Stimulated activated CD4-positive, alpha-beta T cell treated with anti-CD3 and anti-CD28 coated beads, Interleukin-4, amount 100 ng/mL, for 4 hours (primary cell): ENCODE measurements at places on chromosomes 3 and 15.

DNA sequence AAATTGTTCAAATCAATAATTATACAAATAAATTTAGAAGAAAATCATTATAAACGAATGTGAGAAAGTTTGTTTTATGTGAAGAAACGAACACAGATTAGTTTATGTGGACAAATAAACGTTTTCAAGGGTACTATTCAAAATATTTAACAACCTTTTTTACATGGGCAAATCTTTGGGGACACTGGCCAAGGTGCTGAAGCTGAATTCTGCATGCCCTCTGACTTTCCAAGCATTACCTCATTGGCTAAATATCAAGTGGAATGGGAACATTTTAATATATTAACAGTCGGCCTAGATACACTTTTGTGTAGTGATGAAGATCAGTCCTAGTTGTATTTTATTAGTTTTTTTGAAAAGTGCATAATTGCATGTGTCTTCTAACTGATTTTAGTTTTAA lies 636.4 kb upstream of the DPPA4 start:
- DNase-seq, result no peak

GRCh38 chr3:20668411-20668810 lies 482.4 kb upstream of the SGO1 start:
- no peak for DNase-seq

DNA sequence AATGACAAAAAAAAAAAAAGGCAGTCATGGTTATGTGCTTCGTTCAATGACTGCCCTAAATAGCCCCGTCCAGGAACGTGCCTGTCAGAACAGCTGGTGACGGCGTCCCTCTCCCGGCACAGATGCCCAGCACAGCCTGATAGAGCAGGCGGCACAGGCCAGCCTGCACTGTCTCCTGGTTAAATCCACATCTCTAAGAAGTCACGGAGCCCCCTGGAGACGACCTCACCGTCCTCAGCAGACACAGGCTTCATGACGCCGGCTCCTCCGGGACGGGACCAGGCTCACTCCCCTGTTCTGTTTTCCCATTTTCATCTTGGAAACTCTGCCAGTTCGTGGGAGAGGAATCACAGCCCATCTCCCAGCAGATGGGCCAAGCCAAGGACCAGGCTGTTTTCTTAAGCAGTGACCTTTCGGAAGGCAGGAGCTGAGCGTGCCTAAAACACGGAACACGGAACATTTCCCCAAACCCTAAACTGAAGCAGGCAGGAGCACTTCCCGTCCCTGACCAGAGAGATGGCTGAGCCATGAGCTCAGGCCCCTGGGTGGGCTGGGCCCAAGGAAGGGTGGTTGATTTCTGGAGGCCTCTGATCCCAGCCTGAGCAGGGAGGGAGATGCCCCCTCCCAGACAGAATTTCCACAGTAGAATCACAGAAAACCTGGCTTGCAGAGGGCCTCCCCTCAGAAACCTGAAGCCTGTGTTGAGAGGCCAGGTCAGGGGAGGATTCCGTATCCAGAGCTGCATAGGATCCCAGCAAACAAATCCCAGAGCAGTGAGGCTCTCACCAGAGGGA lies 35.9 kb downstream of the ADCY5 start:
- no peak for DNase-seq

- no peak for DNase-seq
These were observed 6.6 kb downstream of the MAP2K5 start for GRCh38 chr15:67548862-67549651.

DNA sequence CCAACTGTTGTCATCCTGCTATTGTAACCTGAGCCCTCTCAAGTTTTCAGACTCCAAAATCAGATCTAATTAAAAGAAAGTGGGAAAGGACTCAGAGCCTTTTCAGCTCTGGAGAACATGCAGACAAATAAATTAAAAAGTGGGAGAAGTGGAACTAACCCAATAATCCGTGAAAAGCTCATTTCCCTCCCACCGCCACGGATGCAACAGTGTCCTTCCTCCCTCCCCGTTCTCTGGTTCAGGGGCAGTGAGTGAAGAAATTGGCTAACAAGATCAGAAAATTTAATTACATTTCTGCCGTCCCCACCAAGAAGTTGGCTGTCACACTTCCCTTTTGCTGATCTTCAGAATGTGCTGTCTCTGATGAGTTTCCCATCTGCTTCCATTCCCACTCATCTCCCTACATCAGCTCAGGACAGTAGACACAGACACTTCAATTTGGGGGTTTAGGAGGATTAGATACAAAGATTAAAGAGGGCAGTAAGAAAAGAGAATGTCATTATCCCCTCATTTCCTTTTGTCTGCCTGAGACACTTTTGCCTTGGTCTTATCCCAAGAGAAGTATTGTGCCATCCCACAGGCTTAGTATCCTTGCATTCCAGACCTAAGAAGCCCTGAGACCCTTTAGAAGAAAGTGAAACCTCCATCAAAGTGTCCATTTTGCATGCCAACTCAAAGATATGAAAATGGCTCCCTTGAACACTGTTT lies 335.7 kb upstream of the PPP2R3A start:
- DNase-seq, result no peak

DNA sequence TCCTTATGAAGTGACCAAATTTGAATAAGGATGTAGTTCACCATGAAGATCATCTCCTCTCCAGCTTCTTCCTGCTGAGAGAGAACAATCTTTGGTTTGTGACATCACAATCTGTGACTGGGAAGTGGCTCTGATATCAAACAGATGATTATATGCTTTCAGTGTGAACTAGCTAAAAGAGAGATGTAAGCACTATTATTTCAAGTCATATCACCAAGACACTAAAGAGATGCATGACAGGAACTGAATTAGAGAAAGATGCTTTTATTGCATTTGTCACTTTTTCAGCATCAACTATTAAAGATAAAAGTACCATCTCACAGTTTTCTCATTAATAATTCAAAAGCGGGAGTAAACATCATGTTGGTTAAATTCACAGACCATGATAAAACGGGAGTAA lies 3.5 kb downstream of the CHRM5 start:
- DNase-seq, result no peak

DNA sequence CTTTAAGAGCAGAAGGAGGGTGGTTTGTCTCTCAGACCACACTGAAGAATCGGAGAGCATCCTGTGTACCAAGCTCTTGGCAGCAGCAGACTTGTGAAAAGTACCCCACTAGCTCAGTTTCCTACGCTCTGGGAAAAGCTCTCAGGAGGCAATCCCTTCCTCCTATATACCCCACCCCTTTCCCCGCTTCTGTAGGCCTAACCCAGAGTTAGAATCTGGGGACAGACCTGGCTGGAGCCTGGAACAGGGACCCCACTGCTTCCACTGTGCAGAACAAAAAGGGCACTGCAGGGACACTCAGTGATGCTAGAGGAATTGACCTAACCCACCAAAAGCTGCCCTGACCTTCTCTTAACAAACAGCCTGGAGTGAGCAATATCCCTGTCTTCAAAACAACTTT lies 70.0 kb upstream of the CCDC39 start:
- DNase-seq, result no peak

DNA sequence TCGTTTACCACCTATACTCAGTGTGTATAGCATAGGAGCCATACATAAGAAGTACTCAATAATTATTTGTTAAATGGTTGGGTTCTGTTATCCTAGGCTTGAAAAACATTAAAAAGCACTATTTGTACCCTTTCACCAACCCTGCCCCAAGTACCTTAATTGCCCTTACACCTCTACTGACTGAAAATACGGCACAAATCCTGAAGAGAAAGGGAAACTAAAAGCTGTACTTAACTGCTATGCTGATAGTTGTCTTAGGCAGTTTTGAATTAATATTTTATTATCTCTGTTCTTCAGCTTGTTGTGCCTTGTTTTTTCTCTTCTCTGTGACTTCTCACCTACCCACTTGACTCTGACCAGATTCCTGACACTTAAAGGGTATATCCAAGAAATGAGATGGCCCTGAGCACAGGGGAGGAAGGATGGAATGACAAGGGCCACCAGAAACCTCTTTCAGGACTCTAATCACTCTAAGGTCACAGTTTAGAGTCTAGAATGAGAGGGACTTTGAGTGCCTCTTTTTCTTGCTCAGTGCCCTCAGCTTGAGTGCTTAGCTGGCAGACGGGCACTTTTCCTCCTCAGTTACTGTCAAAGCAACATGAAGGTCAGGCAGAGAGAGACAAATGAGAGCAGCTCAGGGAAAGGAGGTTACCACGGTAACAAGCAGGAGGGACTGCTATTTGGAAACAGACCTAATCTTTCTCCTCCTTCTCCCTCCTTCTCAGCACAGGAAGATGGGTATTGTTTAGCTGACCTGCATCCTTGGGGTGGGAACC lies 136.5 kb downstream of the ZNF609 start:
- no peak for DNase-seq

- DNase-seq, result no peak
These were observed 34.8 kb upstream of the FAM174B start for GRCh38 chr15:92690395-92690794.

DNA sequence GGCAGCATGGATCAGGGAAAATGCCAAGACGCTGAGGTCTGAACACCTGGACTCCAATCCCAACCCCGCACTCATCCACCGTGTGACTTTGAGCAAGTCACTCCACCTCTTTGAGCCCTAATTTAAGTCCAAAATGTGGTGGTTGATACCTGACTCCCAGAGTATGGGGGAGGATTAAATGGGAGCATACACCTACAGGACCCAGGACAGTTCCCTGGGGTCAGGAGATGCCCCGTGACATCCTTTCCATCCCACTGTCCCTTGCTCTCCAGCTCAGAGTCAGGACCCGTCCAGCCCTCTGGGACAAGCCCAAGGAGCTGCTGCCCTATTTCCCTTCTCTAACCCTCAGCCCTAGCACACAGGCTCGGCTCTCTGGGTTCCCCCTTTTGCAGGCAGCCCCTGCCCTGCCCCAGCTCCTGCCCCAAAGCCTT lies 276.4 kb downstream of the XXYLT1 start:
- no peak for DNase-seq

DNA sequence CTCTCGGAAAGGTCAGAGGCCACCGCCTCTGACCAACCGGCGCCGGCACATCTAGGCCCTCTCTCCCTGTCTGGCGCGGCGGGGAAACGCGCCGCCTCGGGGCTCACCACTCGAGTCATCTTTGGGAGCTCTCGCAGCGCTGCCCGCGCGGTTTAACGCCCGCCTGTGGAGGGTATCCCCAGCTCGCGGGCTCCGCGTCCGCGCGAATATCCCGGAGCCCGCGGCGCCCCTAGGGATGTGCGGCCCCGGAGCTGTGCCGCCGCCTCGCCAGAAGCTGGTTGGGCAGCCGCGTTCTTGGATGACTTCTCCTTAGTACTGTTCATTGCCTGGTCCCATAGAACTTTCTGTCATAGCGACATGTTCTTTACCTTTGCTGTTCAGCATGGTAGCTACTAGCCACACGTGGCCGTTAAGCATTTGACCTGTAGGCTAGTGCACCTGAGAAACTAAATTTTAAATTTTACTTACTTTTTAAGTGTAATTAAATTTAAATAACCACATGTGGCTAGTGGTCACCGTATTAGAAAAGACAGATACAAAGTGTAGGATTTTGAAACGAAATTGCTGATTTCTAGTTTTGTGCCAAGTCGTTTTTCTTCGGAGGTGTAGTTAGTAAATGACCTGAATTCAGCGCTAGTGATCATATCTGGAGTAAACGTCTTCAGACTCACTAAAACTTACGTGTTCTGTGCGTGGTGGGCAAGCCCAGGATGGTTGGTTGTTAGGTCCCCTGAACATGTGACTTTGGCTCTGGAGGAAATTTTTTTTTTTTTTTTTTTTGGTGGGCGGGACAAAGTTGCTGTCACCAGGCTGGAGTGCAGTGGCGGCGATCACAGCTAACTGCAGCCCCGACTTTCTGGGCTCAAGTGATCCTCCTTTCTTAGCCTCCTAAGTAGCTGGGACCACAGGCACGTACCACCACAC lies 835 bp downstream of the ARIH2 start:
- DNase-seq, result peak; percentile 58

- DNase-seq, result no peak
These were observed 205.7 kb downstream of the XXYLT1 start for GRCh38 chr3:195065142-195065863.

GRCh38 chr3:8441969-8442559 lies 59.6 kb upstream of the LMCD1 start:
- no peak for DNase-seq

DNA sequence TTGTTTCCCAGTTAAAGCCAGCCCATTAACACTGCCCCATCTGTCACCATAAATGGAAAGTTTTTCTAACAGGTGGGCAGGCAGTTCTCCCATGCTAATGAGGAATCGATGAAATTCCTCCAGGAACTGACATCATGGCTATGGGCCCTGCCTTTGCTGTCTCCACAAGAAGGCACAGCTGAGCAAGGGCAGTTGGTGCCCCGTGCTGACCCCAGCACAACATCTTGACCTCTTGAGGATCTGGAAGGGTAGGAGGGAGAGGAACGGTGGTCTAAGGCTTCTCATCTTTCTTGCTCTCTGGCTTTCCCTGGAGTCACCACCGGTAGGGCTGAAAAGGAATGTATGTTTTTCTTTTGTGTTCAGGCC lies 46.7 kb downstream of the CHCHD6 start:
- DNase-seq, result no peak

GRCh38 chr3:48273594-48274211 lies 32.8 kb downstream of the ZNF589 start:
- peak; percentile 36 for DNase-seq

GRCh38 chr3:52181543-52181942 lies 16.4 kb upstream of the ALAS1 start:
- no peak for DNase-seq

- no peak for DNase-seq
These were observed 294.6 kb upstream of the TGFBR2 start for GRCh38 chr3:30311781-30312180.

- DNase-seq, result no peak
These were observed 620 bp upstream of the PYGO1 start for GRCh38 chr15:55588815-55589115.

- DNase-seq, result no peak
These were observed 175.6 kb upstream of the WNT5A start for GRCh38 chr3:55662683-55663082.

GRCh38 chr3:149583921-149584635 lies 73.7 kb downstream of the WWTR1 start:
- no peak for DNase-seq

GRCh38 chr3:11610700-11611275 lies 32.9 kb downstream of the VGLL4 start:
- no peak for DNase-seq

DNA sequence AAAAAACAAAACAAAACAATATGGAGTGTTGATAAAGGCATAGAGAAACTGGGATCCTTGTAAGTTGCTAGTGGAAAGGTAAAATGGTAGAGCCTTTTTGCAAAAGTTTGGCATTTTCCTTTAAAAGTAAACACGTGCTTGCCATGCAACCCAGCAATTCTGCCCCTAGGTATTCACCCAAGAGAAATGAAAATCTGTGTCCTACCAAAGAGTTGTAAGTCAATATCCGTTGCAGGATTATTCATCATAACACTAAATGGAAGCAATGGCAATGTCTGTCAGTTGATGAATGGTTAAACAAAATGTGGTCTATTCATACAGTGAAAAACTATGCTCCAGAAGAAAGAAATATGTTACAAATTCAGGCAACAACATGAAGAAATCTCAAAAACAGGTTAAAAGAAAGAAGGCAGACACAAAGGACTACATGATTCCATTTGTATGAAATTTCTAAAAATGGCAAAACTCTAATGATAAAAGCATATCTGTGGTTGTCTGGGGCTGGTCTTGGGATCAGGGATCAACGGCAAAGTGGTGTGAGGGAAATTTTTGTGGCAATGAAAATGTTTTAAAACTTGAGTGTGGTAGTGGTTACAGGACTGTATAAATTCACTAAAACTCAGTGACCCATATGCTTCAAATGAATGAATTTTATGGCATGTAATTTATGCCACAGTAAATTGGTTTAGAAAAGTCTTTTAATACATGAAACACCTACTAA lies 229.6 kb downstream of the OPA1 start:
- DNase-seq, result no peak

GRCh38 chr3:119660474-119661440 lies at the start of gene POPDC2:
POPDC2 (minus strand) TSS chr3:119660589; CDS start chr3:119660423, 166 bp downstream.
- no peak for DNase-seq

GRCh38 chr3:155441026-155441425 lies 147.5 kb upstream of the STRIT1 start:
- no peak for DNase-seq
